ENCODE measurements at places on chromosomes 7 and 10.

- no peak for DNase-seq
These were observed 68.2 kb upstream of the NRG3 start for GRCh38 chr10:81806842-81807241.

DNA sequence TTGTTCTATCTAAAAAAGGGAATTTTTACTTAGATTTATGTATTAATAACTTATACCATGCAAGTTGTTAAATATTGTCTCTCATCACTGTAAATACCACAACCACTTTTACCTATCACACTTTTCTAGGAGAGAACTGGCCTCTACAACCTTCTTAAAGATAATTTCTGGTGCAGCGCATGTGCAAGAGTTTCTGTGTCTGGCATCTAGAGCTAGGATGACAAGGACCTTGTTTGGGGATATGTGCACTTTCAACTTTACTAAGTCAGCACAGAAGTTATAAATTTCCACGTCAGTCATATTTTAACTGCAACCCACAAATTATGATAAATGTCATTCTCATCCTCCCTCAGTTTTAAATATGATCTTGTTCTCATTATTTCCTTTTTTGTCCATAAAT lies 156.9 kb upstream of the ADCY1 start:
- no peak for DNase-seq

DNA sequence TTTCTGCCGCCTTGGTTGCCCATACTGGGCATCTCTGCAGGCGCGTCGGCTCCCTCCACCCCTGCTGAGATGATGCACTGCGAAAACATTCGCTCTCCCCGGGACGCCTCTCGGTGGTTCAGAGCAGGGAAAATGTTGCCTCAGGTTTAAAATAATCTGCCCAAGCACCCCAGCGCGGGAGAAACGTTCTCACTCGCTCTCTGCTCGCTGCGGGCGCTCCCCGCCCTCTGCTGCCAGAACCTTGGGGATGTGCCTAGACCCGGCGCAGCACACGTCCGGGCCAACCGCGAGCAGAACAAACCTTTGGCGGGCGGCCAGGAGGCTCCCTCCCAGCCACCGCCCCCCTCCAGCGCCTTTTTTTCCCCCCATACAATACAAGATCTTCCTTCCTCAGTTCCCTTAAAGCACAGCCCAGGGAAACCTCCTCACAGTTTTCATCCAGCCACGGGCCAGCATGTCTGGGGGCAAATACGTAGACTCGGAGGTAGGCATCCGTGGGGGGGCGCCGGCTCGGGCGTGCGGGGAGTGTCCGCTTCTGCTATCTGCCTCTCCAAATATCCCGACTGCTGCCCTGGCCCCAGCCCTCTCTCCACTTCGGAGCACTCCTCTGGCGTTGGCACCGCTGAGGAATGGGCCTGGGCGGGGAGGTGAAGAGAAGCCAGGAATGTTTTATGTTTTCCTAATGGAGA lies at the start of gene CAV1:
Gene CAV1 (plus strand): TSS at position 428 of the 689 bp plus-strand sequence. CDS start 27 bp downstream, at position 455.
- DNase-seq: peak; percentile 85

DNA sequence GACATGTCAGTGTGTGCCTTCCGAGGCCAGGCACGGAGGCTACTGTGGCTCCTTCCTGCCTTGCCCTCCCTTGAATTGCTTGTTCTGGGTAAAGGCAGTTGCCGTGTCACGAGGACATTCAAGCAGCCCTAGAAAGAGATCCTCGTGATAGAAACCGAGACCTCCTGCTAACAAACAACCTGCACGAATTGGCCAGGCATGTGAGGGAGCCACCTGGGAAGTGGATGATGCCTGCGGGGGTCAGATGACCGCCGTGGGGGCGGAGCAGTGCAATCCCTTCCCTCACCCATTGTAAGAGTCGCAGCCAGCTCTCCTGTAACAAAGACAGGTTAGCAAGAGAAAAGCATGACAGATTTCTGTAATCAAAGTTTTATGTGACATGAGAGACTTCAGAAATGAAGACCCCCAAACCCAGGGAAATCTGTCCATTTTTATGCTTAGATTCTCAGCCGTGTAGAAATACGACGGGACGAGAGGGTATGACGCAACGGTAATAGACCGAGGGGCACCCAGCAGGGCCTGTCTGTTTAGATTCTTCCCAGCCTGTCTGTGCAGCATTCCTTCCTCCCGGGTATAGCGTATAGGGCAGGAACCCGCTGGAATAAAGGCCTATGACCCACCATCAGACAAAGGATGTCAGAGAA lies 241.7 kb downstream of the GATA3 start:
- no peak for DNase-seq

GRCh38 chr7:1884583-1885350 lies 214.7 kb downstream of the ELFN1 start:
- no peak for DNase-seq

DNA sequence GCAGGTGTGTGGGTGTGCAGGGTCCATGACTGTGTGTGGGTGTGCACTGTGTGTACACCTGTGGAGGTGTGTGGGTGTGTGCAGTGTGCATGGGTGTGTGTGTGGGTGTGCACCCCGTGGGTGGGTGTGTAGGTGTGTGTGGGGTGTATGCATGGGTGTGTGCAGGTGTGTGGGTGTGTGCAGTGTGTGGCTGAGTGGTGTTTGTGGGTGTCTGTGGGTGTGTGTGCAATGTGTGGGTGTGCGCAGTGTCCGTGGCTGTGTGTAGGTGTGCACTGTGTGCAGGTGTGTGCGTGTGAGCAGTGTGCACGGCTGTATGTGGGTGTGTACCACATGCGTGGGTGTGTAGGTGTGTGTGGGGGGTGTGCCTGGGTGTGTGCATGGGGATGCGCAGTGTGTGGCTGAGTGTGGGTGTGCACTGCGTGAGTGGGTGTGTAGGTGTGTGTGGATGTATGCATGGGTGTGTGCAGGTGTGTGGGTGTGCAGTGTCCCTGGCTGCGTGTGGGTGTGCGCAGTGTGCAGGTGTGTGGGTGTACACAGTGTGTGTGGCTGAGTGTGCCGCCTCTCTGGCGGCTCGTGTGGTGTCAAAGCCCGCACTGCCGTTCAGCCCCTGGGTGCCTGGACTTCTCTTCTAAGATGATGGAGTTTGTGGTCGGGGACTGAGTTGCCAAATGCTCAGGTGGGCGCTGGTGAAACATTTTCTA lies 208.3 kb downstream of the DNAJB6 start:
- DNase-seq: no peak

DNA sequence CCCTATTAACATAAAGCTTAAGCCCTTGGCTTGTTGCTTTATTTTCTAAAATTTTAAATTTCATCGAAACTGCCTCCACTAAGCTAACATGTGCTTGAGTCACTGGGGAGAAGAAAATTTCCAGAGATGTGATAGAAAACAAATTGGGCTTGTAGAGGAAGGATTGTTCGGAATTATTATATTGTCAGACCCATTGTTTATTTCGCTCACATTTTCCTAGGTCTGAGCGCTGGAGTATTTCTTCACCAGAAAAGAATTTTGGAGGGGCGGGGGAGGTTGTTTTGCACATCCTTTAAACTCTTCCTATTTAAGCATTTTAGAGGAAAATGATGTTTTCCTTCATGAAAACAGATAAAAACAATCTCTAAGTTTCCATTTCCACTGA lies 29.1 kb downstream of the CELF2 start:
- DNase-seq: no peak

DNA sequence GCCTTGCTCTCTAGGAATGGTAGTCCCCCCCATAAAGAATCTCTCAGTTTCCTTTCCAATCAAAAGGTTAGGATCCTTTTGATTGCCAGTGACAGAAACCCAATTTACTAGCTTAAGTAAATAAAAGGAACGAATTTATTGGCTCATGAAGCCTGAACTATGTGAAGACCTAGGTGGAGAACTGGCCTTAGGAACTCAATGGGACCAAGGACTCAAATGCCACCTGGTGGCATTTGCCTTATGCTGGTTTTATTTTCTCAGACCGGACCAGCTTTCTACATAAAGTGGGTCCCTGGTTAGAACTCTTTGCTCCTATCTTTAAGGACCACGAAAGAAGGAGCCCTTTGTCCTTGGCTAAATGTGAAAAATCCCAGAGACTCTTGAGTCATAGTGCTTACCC lies 25.4 kb downstream of the CFTR start:
- DNase-seq: no peak

DNA sequence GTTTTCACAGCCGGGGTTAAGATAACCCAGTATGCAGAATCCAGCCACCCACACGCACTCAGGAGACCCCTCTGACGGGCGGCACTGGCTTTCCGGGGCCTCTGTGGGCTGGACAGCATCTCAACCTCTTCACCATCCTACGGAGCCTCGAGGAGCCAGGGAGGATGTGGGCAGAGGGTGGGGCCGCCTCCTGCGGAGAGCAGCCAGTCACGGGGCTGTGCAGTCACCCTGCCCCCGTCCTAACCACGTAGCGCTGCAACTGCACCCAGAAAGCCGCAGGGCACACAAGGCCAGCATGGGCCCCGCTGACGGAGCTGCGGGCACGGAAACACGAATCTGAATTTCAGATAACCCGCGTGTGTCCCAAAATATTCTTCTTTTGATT lies 270.3 kb downstream of the ELFN1 start:
- peak; percentile 82 for DNase-seq

GRCh38 chr7:55158541-55159382 lies 139.9 kb downstream of the EGFR start:
- DNase-seq: no peak

DNA sequence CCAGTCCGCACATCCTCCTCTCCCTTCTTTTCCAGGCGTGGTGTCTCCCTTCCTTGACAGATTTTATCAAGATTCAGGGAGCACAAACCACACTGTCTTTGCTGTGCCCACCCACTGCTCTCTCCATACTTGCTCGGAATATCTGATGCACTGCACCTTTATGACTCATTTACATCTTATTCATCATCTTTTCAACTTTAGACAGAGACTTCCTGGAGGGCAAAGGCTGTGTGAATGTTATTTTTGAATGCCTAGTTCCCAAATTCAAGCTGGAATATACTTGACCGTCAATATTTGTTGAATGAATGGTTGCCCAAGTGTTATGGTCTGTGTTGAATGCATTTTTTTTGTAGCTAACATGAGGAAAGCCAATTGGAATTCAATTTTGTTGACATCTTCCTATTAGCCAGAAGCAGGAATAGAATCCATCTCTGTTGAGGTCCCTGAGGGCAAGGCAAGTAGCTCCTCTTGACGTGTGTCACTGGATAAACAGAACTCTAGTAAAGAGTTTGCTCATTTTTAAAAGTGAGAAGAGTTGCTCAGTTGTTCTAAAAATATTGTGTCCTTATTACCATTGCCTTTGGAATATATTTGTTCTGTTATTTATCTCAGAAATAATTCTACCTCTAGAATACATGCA lies 95.0 kb downstream of the KLF6 start:
- no peak for DNase-seq

GRCh38 chr7:22125436-22125835 lies 179.7 kb upstream of the CDCA7L start:
- DNase-seq: no peak

GRCh38 chr10:96721207-96721572 lies 876 bp upstream of the PIK3AP1 start:
- no peak for DNase-seq

- DNase-seq: no peak
These were observed 58.5 kb upstream of the FERD3L start for GRCh38 chr7:19203686-19204085.

DNA sequence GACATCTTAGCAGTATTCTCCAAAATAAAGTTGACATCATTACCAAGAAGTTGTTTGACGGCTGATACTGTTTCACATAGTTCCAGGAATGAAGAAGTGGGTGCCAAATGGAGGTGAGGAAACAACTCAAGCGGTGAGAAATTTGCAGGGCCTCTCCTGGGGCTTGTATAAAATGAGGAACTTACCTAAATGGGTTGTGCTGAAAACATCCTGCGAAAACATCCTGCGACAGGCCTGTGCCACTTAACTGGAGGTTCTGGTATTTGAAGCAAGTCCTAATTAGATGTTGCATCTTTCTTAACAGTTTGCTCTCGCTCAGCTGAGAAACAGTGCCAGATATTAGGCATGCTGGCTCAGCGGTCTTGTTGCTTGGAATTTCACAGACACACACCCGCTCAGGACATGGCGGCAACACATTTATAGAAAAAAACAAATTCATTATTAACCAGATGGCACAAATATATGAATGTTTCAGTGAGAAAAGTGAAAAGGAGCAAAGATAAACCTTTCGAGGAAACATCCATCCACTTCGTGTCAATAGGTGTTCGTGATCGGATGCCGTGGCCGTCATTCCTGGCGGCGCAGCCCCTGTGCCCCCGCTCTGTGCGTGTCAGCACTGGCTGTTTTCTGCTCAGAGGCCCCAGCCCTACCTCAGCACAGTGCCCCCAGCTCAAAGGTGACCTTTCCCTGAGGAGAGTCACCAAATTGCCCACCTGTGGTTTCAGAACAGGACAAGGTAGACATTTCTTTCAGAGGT lies 48.1 kb downstream of the CDC123 start:
- no peak for DNase-seq

- DNase-seq: no peak
These were observed 17.1 kb downstream of the MBL2 start for GRCh38 chr10:52755297-52756062.

DNA sequence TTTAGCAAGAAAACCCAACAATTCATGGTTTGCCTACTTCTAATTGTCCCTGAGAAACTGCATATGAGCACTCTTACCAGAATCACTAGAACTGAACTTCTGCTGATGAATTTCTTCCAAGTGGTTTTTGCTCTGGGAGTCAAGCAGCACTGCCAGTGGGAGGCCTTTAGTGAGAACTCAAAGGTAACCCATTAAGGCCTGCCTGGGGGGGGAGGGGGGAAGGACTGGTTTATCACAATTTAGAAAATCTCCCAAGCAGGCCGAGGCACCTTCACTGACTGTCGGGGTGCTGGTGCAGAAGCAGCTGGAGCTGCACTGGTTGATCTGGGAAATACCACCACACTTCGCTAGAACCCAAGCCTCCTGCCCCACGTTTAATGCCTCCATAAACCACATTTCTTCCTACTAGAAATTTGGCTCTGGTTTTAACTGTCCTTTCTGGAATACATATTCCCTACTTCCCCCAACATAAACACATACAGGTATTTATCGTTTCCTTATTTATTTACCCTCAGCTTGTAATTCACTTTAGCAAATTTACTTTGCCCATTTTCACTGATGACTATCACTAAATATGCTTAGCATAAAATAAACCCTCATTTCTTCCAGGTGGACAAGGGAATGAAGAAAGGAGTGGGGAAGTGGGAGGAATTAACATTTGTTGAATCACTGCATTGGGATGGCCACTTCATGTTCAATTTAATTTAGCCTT lies 14.2 kb downstream of the ANK3 start:
- no peak for DNase-seq

GRCh38 chr10:104903433-104903832 lies 262.3 kb downstream of the SORCS3 start:
- DNase-seq: peak; percentile 58

GRCh38 chr10:75018251-75018650 lies 93.2 kb upstream of the SAMD8 start:
- DNase-seq: no peak

DNA sequence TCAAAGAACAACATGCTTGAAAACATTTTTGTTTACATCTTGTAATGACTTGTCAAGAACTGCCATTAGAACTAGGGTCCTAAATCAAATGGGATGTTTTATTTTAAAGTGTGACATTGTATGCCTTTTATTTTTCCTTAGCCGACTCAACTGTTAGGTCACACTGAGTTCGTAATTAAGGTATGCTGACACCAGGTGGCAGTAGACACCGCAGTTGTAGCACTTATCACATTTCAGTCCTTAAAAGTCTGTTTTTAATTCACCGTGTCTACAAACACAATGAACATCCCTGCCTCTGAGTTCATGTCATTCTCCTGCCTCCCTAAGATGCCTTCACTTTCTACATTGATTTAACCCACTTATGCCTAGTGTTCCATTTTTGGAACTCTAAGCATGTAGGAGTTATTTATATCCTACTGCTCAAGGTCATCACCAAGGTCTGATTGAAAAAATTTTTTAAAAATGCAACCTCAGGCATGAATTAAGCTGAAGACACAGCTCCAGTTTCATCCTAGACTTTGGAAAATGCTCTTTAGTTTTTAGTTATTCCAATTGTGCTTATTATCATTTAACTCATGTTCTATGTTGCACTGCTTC lies 186.1 kb downstream of the BMPER start:
- DNase-seq: no peak
